ENCODE measurements at places on chromosomes 1 and 21.
A peak's percentile ranks its signal among the peaks of the same experiment; 100 is the strongest.

DNA sequence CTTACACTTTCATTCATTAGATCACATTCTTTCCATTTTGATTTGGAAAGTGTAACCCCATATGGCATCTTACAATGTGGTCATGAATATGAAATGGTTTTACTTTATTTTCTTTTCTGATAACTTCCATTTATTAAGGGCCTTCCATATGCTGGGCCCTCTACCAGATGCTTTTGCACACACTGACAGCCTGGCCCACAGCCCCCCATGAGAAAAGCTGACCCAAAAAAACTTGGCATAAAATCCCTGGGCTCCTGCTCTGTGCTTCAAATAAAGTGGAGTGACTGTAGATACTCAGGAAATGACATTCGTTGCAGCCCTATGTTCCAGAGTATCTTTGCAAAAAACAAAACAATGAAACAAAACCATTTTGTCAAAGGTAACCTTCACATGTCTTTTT lies 48.8 kb downstream of the PRDX6 start:
- no peak for DNase-seq

DNA sequence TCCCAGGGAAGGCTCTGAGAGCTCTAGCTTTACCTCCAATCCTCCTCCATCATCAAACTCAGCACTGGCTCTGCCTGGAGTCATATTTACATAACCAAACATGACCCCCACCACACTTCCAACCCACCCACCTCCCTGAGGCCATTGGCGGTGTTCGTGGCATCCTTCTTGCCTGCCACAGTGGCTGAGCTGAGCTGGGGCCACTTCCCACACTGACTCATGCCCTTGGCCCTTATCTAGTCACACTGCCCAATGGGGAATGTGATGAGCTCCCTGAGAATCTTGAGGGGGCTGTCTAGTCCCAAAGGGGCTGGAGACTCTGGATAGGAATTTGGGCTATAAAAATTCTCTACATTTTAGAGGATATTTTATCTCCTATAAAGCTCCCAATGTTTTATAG lies 230.9 kb upstream of the IRF2BP2 start:
- no peak for DNase-seq

DNA sequence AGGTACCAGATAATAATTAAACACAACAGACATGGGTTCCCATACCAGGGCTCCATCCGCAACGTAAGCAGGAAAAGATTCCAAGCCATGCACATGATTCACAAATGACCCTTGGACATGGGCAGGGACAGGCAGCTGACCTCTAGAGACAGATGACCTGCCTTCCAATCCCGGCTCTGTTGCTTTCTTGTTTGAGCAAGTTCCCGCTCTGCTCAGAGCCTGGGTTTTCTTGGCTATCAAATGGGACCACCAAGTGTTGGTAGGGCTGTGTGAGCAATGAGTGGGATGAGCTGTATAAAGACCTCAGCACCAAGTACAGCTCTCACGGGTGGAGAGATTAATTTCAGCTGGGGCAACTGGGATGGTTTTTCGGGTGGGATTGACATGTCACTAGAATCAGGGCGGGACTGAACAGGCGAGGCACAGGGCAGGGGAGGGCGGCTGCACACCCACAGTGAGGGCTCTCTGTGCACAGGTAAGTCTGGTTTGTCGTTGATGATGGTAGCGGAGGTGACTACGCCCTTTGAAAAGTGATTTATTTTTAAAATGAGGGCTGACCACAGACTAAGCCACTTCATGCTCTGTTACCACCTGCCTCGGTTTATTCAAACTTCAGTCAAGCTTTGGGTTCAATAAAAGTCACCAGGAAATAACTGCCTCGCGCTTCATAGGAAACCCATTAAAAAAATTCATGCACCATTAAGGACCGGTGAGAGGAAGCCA lies 57.5 kb upstream of the IFFO2 start:
- DNase-seq: peak; percentile 32

DNA sequence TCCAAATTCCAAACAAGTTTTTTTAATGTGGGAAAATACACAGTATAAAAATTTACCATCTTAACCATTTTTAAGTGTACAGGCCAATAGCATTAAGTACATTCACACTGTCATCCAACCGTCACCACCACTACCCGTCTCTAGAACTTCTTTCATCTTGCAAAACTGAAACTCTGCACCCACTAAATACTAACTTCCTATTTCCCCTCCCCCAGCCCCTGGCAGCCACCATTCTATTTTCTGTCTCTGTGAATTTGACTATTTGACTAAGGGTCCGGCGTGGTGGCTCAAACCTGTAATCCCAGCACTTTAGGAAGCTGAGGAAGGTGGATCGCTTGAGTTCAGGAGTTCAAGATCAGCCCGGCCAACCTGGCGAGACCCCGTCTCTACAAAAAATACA lies 36.1 kb downstream of the CLSTN1 start:
- no peak for DNase-seq

GRCh38 chr1:1132956-1133750 lies 17.3 kb upstream of the C1orf159 start:
- DNase-seq: no peak

DNA sequence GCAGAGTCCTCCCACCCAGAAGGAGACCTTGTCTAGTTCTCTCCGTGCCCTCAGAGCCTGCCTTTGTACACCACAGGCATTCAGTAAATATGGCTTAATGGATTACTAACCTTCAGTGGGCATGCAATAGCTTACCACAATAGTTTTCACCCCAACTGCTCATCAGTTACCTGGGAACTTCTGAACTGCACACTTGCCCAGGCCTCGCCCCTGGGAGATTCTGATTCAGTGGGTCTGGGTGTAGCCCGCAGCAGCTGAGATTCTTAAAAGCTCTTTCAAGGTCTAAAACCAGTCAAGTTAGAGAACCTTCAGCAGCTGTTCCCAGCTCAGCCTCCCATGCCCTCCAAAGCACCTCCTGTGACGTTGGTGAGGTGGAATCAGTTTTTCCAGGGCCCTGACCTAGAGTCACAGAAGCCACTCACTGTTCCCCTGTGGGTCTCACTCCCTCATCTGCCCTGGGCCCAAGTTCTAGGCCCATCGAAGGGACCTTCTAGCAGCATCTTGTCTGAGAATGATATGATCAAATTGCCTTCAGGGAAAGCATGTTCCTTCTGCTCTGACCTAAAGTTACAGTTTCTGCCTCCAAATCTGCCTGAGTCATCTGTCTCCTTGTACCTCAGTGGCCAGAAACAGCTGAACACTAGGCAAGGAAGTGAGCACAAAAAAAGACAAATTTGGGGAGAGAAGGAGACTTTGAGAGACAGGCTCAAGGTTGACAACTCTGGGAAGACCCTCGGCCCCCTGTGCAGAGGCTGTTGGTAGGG lies 10.8 kb downstream of the ASAP3 start:
- DNase-seq: no peak

DNA sequence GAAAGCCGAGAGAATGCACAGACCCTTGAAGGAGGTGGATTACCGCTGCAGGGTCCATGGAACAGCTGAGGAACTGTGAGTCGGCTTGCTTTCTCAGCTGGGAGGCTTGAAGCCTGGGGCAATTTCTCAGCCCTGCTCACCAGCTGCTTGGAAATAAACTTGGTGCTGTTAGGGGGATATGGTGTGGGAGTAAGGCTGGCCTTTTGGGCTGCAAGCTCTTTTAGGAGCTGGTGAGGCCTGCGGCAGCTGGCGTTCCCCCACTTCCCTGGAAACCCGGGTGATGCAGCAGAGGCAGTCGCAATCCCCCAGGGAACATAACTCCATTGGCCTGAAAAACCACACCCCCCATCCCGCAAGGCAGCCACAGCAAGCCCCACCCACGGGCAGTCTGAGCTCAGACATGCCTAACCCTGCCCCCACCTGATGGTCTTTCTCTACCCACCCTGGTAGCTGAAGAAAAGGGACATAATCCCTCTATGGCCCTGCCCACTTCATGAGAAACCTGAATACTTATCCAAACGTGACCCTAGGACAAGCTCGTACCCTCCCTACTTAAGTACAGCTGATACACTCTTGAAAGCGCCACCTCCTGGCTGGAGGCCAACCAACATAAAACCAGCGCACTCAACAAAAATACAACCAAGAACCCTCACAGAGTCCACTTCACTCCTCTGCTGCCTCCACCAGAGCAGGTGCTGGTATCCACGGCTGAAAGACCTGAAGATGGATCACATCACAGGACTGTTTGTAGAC lies 1995.8 kb downstream of the NCAM2 start:
- DNase-seq: peak; percentile 51

DNA sequence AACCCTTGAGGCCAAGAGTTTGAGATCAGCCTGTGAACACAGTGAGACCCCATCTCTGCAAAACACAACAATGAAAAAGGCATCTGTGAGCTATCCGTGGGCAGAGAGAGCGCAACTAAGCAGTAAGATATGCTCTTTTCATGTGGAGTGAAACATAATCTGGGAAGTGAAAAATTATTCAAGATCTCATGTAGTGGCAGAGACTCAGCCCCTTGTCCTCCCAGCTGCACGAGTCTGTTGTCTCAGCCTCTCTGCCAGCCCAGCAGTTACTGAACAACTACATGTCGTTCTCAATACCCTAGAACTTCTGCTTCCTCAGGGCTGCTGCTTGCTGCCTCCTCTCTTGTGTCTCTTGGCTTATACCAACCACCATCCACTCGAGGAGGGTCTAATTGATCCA lies 61.3 kb upstream of the WDR26 start:
- DNase-seq: no peak

DNA sequence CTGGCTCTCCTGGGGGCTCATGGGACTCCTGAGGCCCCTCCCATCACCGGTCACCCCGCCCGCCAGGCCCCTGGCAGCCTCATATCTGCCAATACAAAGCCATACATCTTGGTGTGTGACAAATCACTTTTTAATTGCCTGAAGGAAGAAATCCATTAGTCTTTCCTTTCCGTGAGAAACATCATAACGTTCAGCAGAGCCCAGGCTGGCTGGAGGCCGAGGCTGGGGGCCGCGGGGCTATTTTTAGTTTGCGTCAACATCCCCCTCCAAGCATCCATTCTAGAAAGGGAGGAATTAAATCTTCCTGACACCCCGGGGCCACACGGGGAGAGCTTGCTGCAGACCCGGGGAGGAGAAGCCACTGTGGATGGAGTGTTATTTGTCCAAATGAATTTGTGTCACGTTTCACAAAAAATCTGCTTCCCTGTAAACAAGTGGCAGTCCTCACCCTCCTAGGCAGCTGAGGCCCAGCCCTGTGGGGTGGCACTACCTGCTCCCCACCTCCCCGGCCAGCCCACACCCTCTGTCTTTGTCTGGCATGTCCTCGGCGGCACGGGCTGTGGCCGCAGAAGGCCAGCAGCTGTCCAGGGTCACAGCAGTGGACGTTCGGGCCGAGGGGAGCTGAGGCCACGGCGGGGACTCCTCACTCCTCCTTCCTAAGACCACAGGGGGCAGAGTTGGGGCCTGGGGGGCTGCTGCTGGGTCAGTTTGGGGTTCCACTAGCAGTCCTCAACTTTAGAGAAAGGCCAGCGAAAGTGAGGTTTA lies 236.9 kb upstream of the VAMP3 start:
- no peak for DNase-seq

GRCh38 chr1:193014400-193014799 lies 44.8 kb downstream of the UCHL5 start:
- DNase-seq: no peak

DNA sequence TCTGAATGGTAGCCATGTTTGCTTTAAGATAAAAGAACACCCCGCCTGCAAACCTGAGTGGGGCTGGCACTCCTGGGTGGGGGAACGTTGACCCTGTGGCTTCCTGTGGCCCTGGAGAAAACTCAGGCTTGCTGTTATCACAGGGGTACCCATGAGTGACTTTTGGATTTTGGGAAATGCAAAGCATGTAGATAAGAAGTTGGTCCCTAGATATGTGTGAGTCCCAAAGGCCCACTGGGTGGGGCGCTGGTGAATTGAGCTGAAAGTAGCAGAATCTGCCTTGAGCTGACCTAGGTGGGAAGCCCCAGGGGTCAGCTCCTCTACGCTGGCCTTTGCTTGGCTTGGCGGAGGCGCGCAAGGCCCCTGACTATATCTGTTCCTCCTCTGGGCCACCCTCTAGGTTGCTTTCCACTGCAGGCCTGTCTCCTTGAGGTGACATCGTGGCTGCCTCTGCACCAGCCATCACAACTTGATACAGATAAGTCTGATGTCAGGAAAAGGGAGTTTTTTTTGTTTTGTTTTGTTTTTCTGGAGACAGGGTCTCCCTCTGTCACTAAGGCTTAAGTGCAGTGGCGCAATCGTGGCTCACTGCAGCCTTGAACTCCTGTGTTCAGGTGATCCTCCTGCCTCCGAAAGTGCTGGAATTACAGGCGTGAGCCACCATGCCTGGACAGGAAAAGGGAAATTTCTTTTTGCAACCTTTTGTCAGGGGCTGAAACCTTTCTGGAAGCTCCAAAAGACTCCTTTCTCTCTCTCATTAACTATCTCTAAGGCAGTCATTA lies 72.2 kb downstream of the AGPAT3 start:
- DNase-seq: no peak

- peak; percentile 84 for DNase-seq
These were observed 130.3 kb upstream of the PLXNA2 start for GRCh38 chr1:208374391-208374941.

- peak; percentile 44 for DNase-seq
These were observed 239.5 kb downstream of the FOXD2 start for GRCh38 chr1:47677241-47677940.

- no peak for DNase-seq
These were observed 8.4 kb downstream of the MAP7D1 start for GRCh38 chr1:36164361-36164760.

GRCh38 chr1:117570988-117571409 lies 34.8 kb upstream of the TENT5C start:
- peak; percentile 55 for DNase-seq

- no peak for DNase-seq
These were observed 64.1 kb upstream of the SLC25A33 start for GRCh38 chr1:9475061-9475627.

DNA sequence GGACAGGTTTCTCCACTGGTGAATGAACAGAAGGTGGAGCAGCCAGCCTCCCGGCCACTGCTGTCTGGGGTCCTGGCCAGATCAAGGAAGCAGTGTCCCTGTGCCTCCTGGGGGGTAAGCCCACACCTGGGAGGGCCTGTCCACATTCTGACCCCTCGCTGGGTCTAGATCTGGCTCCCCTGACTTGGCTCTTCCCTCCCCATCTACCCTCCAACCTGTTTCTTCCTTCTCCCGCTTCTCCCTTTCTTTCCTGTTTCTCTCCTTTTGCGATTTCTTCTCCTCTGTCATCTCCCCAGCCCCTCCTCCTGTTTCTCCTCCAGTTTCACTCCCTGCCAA lies 378 bp downstream of the RORC start:
- DNase-seq: no peak

DNA sequence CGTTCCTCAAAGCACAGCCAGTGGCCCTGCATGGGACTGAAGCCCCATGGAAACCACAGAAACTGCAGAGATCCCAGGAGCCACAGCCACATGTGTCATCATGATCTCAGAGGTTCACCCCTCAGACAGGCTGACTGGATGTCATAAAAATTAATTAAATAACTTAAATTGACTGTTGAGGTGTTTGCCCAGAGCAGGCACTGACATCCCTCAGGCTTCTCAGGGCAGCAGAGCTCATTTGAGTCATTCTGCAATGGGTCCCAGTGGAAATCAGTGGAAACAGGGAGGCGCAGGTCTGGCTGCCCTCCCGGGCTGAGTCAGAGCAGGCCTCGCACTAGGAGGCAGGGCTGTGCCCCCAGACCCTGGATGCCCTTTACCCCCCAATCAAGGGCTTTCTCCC lies 135.1 kb downstream of the CDC7 start:
- no peak for DNase-seq
